ENCODE measurements at places on chromosomes 4 and X. TPM values are rescaled to one million over a fixed set of nuclear protein-coding genes. Genes with fewer than 3 reads are reported as not detected.

- DNase-seq = no peak
Measured at GRCh38 chr4:116073051-116073450, 959.6 kb upstream of the NDST4 start.

GRCh38 chr4:154822775-154823174, 41.7 kb downstream of the RBM46 start:
- peak; percentile 92 for DNase-seq

GRCh38 chrX:56029188-56029587, 203.0 kb upstream of the KLF8 start:
- DNase-seq = no peak

Gene RGN
- total RNA-seq = 0.07 TPM

DNA sequence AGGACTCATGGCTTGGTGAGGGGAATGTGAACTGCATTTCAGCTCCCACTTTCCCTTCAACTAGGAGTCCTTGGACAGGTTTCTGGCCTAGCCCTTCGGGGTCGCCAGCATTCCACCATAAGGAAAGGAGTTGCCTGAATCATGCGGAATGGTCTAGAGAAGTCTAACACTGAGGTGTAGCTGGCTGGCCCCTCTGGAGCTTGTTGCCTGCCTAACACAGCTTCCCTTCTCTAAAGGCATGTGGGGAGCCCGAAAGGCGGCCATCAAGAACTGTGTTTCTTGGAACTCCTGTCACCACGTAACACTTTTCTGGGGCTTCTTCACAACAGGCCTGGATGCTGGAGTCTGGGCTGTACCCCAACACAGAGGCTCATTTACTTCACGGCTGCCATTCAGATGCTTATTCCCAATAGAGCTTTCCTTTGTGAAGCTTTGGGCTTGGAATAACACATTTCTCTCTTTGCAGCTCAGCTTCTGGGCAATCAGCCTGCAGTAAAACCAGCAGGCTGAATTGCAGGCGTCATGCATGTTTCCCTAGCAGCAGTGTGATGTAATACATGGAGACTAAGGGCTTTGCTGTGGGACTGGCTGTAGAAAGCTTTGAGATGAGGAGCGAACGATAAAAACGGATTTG, 5.4 kb downstream of the GABRQ start:
- DNase-seq = no peak

Measured in foreskin keratinocyte (primary cell).